Stimulated activated CD8-positive, alpha-beta memory T cell treated with anti-CD3 and anti-CD28 coated beads, Interleukin-15, amount 100 ng/mL, for 1 hour (primary cell): ENCODE measurements at places on chromosomes 7 and 10.

GRCh38 chr7:108146070-108146842 is 16.1 kb upstream of the LAMB4 start:
- DNase-seq: peak; percentile 6

GRCh38 chr10:112783351-112784021 is 166.6 kb upstream of the TCF7L2 start:
- DNase-seq: no peak

GRCh38 chr7:43700646-43701499 is 28.4 kb downstream of the COA1 start:
- no peak for DNase-seq

DNA sequence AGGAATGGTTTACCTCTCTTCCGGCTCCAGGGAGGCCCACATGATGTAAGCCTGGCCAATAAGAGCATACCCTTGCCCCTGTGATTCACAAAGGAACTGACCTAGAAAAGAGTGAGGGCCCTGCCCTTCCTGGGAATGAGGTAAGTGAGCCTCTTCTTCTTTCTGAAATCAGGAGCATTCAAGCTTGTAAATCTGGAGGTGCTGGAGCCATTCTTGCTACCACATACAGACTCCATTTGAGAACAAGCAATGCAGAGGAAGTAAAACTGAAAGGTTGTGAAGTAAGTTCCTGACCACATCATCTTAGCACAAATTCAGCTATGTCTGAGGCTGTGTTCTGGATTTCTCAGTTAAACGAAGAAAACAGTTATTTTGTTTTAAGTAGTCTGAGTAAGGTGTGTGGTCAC is 132.2 kb downstream of the CD36 start:
- no peak for DNase-seq

DNA sequence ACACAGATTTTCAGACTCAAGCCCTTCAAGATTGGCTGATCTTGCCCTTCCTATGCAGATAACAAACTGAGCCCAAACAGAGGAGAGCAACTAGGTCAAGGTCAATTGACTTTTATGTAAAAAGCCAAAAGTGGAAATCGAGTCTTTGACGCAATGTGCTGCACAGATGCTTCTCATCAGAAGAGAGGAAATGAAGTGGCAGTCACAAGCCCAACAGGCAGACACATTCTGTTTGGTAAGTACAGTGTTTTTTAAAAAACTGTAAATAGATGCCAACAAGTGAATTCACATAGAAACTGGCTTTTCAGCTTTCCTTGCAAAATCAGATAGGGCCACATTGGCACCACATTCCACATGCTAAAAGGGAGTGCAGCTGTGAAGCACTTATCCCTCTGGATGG is 606.6 kb downstream of the KCNMA1 start:
- DNase-seq: no peak

DNA sequence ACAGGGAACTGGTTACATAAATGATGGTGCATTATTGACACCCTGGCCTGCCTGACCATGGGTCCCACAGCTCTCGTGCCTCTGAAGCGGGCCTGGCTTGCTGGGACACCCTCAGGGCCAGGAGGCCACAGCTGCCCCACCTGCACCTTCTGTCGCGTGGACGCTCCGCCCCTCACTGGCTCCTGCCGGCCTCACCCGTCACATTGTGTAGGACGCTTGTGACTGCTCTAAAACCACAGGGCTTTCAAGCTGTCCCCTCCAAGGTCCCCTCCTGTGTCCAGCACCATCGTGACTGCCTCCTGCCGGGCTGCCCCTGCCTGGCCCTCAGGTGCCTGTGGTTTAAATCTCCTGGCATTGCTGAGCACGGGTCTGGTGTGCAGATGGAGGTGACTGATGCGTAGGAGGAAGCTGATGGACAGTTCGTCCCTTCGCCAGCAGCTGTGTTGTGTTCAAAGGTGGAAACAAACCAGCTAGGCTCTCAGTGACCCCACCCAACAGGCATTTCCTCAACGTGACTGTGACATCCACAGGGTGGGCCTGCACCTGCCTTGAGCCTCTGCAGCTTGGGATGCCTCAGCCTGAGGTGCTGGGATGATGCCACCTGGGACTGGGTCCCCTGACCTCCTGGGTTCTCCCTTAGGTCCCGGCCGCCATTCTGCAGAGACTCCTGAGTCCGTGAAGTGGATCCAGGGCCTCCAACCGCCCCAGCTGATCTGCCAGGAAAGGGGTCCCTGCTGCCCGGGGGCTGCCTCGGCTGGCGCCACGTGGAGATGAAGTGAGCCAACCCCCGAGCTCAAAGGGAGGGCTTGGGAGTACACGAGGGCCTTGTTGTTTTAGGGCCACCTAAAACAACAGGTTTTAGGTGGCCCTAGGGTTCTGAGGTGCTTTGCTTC is 148.5 kb downstream of the WDR37 start:
- no peak for DNase-seq

GRCh38 chr10:42632564-42632963 is 5.8 kb downstream of the ZNF33B start:
- DNase-seq: no peak

- no peak for DNase-seq
Observed at GRCh38 chr10:64173826-64174225, 652.6 kb downstream of the REEP3 start.

- DNase-seq: no peak
Observed at GRCh38 chr7:3670898-3671297, 369.8 kb downstream of the SDK1 start.

- no peak for DNase-seq
Observed at GRCh38 chr10:72124381-72124780, 36.0 kb upstream of the SPOCK2 start.

DNA sequence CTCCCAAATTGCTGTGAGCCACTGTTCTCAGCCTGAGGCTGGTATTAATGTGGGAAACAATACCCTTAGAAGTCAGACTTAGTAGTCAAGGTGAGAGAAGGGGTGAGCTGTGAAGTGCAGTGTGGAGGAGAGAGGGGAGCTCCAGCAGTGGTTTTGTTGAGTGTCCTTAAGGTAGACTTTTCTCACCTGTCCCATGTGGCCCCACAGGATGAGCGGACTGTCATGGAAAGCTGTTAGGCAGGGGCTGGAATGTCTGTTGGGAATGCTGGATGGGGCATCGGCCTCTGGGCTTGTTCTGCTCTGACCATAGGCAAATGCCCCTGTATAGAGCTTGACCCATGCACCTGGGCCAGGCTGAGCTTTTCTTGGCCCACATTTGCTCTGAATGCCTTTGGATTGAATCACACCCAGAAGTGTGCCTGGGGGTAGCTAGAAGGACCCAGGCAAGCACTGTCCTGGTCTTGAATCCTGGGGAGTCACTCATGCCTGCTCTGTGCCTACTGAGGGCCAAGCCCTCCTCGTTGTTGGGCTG is 36.3 kb upstream of the SH2D4B start:
- no peak for DNase-seq

GRCh38 chr10:7853226-7853842 is 35.0 kb downstream of the TAF3 start:
- no peak for DNase-seq

DNA sequence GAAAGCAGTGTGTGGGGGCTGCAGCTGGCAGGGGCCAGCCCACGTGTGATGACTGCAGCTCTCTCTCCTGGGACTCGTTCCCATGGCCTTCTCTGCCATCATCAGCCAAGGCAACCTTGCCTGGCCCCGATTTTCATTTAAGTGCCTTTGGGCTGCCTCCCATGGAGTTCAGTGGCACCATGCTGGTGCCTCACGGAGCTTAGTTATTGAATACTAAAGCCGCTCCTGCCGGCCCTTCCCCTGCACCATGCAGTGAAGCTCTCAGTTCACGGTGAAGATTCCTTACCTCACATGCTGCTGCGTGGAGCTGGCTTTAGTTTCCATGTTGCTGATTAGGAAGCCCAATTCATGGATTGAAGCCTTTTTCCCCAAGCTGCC is 141.5 kb upstream of the EEPD1 start:
- no peak for DNase-seq

DNA sequence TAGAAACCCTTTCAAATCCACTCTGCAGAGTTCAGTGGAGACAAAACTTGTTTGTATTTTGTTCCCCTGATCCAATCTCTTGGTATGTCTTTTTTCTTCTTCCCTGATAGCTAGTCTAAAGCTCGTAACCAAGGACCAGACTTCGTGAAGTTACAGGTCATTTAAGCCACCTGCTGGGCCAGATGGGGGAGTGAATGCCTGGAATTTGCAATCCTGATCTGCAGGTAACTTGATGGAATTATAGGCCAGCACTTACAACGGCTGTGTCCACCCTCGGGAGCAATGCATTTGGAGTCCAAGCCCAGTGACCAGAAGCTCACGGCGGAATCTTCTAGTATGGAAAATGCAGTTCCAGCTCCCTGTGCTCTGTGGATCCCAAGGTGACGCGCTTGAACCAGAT is 566.9 kb downstream of the TCERG1L start:
- DNase-seq: no peak

GRCh38 chr10:34526758-34527730 is 288.1 kb downstream of the PARD3 start:
- no peak for DNase-seq

- DNase-seq: no peak
Observed at GRCh38 chr7:77216181-77216845, 16.7 kb upstream of the FGL2 start.

DNA sequence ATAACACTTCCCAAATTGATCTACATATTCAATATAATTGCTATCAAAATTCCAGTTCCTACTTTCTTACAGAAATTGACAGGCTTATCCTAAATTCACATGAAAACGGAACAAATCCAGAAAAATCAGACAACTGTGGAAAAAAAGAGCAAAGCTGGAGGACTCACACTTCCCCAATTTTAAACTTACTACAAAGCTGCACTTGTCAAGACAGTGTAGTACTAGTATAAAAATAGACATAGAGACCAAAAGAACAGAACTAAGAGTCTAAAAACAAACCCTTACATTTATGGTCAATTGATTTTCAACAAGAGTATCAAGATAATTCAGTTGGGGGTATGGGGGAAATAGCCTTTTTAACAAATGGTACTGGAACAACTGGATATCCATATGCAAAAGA is 27.5 kb downstream of the LMBR1 start:
- no peak for DNase-seq

GRCh38 chr10:127157506-127158200 is 38.7 kb downstream of the INSYN2A start:
- DNase-seq: no peak

- no peak for DNase-seq
Observed at GRCh38 chr10:104641187-104641936, at the start of gene SORCS3. Gene SORCS3, plus strand, starts transcription at chr10:104641290.

DNA sequence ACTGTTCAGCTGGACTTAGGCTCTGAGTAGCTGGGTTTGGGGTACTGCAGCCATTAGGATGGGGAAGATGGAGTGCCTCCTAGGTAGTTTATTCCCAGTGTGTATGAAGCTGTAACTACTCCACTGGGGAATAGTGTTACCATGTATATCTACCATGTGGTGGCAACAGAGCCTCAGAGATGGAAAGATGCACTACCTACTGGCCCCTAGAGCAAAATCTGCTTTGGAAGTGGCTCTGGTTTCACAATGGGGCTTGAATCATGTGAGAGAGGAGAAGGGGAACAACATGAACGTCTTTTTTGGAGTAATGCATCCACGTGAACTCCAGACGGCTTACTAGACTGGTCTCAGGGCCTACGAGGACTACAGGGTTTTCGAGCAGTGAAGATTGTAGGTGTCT is 167.3 kb downstream of the CALCR start:
- no peak for DNase-seq

DNA sequence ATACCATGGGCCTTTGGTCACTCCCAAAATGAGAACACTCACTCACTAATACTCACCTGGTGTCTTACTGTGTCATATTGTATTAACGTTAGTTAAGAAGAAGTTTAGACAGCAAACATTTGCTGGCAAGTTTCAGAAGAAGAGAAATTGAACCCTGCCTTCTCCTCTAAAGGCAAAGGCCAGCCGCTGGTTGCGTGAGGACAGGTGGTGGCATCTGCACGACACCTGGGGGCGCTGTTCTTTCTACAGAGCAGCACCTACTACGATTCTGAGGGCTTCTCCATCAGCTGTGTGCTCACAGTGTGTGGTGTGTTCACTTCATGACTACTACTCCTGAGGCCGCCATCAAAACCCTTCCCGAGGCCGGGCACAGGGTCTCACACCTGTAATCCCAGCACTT is 17.9 kb upstream of the CLEC2L start:
- DNase-seq: no peak

- DNase-seq: no peak
Observed at GRCh38 chr7:46972205-46972604, 609.7 kb downstream of the TNS3 start.

GRCh38 chr10:3797750-3798149 is 12.7 kb upstream of the KLF6 start:
- DNase-seq: no peak

DNA sequence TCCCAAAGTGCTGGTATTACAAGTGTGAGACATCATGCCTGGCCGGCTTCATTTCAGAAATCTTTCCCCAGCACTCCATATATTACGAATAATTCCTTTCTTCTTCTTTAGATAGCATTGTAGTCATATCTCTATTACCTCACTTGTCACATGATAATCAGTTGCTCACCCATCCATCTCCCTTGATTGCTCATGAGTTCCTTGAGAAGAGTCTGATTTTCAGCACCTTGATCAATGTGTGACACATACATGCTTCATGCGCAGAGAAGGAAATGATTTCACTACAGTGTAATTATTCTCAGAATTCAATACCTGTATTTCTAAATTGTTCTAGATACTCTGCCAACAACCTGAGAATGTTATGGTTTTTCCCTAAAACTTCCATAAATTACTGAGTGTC is 26.7 kb upstream of the GGCT start:
- no peak for DNase-seq

- DNase-seq: no peak
Observed at GRCh38 chr10:92413519-92413918, 122.6 kb downstream of the MARCHF5 start.

GRCh38 chr10:119309423-119309770 is 102.0 kb downstream of the GRK5 start:
- DNase-seq: no peak

DNA sequence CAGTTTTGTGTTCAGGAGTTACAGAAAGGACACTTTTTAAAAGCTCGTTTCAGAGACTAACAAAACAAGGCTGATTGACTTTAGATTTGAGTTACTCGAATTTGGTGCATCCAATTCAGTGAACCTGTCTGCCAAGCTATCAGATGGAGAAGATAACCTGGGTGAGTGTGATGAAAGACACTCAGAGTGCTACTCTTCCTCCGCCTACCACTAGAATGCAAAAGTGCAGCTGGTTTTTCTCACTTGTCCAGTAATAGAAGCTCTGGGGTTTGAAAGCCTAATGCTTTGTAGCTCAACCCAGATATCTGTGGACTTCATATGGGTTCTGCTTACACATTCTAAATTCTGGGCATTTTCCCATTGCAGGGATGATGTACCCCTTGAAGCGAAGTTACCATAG is 82.8 kb upstream of the NPY start:
- DNase-seq: no peak

GRCh38 chr7:24141874-24142509 is 142.0 kb upstream of the NPY start:
- DNase-seq: no peak

GRCh38 chr10:31584098-31584631 is 265.1 kb downstream of the ZEB1 start:
- DNase-seq: no peak

DNA sequence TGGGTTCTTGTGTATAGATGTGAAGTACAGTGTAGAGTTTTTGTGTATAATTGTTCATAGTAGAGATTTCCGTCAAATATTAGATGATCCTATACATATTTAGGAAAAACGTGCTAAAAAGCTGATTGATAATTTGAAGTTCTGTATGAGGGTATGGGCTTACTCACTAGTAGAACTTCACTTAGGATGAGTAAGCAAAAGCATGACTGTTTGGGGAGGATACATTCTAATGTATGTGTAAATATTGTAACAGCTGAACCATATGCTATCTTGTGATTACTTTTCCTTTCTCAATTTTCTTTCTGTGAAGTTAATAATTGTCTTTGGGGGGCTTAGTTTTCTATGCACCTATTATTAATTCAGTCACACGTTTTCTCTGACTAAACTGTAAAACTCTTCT is 53.2 kb upstream of the PDK4 start:
- DNase-seq: no peak
